ENCODE measurements at places on chromosomes 1 and 21.

GRCh38 chr1:21843996-21844395 lies 31.9 kb downstream of the LDLRAD2 start:
- DNase-seq = no peak

DNA sequence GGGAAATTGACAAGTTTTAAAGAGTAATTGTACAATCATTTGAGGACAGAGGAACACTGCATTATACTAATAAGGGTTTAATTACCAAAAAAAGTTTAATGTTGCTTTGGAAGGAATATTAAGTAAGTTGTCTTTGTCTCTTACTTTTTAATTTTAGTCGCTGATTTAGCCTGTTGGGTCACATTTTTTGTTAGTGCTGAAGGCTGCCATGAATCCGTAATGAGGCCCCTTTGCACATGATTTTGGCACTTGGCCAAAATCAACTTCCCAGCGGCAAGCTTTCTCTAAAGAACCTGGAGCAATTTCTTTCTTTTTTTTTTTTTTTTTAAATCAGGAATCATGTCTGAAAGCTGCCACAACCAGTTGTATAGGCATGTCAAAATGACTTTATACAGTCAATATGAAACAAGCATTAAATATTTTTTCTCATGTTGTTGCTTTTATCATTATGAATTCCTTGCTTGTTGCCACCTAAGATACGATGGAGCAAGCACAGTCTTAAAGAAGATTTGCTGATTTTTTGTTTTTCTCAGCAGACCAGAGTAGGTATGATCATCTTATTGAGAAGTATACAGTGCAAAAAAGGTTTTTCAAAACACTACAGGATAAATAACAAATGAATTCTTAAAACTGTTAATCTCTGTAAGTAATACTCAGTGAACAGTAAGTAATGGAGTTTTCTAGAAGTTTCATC lies 690.4 kb downstream of the USP25 start:
- no peak for DNase-seq

GRCh38 chr1:238063454-238063853 lies 172.7 kb upstream of the ZP4 start:
- DNase-seq = no peak

- DNase-seq = no peak
Measured at GRCh38 chr21:46183910-46184624, at the start of gene SPATC1L. TSS of gene SPATC1L (minus strand) at chr21:46184459. CDS start at chr21:46182816, 1,643 bp downstream.

- no peak for DNase-seq
Measured at GRCh38 chr1:9300573-9300972, 7.9 kb downstream of the SPSB1 start.

GRCh38 chr21:29217818-29218291 lies 80.9 kb upstream of the BACH1 start:
- DNase-seq = peak; percentile 23

DNA sequence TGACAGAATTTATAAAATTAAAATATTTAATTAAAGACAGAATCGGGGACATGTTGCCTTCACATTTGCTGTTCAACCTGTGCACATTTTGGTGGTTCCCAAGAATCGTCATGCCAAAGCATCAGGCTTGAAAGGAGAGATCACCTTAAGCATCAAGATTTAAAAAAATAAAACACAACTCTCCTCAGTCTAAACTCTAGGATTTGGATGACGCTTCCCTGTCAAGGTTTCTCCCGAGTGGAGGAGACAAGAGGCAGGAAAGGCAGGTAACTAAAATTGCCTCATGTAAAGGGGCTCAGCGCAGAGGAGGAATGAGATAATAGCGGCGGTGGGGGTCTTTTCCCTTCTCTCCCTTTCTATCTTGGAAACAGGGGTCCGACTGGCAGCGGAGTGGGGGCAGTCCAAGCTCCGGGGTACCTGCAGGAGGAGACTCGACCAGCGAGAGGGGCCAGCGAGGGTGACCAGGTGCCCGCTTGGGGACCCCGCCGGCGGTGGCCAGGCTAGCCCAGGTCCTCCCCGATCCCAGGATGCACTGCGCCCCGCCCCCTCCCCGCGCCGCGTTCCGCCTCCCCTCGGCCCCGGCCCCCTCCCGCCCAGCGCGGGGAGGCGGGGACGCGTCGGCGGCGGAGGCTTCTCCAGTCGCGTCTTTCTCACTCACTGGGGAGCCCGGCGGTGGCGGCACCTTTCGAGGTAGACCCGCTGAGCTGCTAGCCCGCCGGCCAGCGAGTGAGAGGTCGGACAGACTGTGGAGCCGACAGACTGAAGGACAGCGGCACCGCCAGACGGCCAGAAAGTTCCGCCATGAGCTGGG lies at the start of gene FNBP1L:
Gene FNBP1L, plus strand, starts transcription at position 638 of the 811 bp plus-strand sequence. Its CDS starts 164 bp downstream, at position 802.
- DNase-seq = peak; percentile 48

GRCh38 chr1:174153085-174153824 lies 6.1 kb upstream of the RABGAP1L start:
- DNase-seq = no peak

DNA sequence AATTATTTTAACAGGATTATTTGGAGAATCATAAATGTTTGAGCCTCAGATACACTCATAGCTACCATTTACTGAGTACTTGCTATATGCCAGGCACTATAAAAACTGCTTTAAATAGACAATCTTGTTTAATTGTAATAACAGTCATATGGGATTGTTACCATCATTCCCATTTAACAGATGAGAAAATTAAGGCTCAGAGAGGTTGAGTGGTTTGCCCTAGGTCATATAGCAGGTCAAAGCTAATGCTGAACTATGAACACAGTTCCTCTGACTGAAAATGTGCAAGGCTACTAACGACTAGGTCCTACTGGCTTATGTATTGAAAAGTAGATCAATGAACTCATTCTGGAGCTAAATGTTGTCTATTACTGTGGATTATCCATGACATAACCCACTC lies 63.4 kb downstream of the DDR2 start:
- DNase-seq = no peak

GRCh38 chr1:4796161-4797015 lies 142.0 kb downstream of the AJAP1 start:
- DNase-seq = no peak

GRCh38 chr1:176858433-176858916 lies 306.0 kb downstream of the ASTN1 start:
- no peak for DNase-seq

DNA sequence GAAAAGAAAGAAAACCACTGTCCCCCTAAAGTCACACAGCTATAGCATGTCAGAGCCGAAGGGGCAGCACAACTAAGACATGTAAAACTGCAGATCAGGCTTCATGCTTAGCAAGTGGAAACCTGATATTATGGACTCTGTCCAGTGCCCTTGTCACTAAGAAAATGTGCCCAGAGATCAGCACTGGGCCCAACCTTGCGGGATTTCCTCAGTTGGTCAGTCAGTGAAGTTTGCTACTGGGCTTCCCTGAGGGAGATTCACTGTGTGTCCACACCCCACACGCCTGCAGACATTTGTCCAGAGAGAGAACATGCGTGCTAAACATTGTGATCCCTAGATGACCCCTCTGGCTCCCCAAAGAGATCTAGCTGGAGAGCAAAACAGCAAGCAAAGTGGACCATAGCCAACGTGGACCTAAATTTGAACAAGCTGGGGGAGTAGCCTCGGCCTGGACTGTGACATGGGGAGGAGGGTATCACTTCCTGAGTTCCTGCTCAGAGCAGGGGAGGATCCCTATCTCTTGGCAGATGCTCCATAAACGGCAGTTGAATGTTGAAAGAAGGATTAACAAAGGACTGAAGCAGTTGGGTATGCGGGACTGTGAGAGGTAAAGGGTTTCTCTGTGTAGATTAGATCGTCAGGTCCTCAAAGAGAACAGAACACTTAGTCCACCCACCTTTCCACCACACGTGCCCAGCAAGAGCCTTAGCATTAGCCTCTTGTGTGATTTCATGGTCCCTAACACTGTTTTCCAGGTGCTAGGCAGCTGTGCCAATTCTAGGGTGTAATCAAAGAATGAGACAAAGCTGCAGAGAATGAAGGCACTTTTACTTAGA lies 53.6 kb downstream of the GLUL start:
- no peak for DNase-seq

GRCh38 chr1:109298666-109299557 lies 7.9 kb downstream of the MYBPHL start:
- no peak for DNase-seq

DNA sequence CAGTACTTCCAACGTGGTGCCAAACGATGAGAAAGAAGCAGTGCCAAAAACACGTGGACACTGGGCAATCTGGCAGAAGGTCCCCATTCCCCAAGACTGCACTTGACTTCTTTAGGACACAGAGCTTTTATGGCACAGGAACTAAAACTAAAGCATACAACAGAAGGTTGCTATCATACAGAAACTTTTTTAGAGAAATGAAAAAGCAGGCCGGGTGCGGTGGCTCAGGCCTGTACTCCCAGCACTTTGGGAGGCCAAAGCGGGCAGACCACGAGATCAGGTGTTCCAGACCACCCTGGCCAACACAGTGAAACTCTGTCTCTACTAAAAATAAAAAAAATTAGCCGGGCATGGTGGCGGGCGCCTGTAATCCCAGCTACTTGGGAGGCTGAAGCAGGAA lies 43.0 kb downstream of the GNB1 start:
- DNase-seq = no peak

GRCh38 chr1:159084152-159084551 lies 7.6 kb upstream of the AIM2 start:
- no peak for DNase-seq

DNA sequence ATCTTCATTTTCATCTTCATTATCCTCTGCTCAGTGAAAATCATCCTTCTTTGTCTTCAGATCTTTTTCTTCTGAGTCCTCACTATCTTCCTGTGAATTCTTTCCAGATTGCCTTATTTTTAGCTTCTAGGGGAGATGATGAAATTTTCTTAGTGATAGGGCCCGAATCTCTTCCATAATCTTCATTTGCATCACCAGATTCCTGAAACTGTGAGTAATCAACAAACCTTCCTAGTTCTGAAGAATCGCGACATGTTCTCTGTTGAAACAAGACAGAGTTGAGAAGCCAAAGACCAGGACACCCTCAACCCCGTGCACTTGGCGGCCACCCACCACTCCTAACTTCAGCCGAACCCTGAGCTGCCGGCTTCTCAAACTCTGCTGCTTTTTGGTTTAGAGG lies 92.8 kb upstream of the CDC42BPA start:
- no peak for DNase-seq

GRCh38 chr1:147551036-147551435 lies 9.7 kb downstream of the BCL9 start:
- no peak for DNase-seq

All from bone marrow (tissue), 2 donors.